ENCODE measurements at places on chromosomes 11 and 22. TPM values are rescaled to one million over a fixed set of nuclear protein-coding genes. Genes with fewer than 3 reads are reported as not detected.

The CD6 gene
- total RNA-seq: not detected

The GALNT18 gene
- 15.6 TPM for total RNA-seq

The KRTAP5-9 gene
- not detected for total RNA-seq

The SERPIND1 gene
- not detected for total RNA-seq

The CSF2RB gene
- total RNA-seq: under 0.01 TPM

The CCDC87 gene
- total RNA-seq: 0.35 TPM

The POU2AF2 gene
- total RNA-seq: not detected

The MB gene
- not detected for total RNA-seq

The SMC1B gene
- total RNA-seq: not detected

The LYVE1 gene
- total RNA-seq: 0.05 TPM

The CYB5R2 gene
- total RNA-seq: 4.0 TPM

The CARD18 gene
- total RNA-seq: not detected

The EMID1 gene
- 0.35 TPM for total RNA-seq

The NCAPD3 gene
- total RNA-seq: 6.9 TPM

The OR5P2 gene
- 0.10 TPM for total RNA-seq

The L3MBTL2 gene
- total RNA-seq: 15.3 TPM

The RGL4 gene
- not detected for total RNA-seq

The SHANK3 gene
- 1.7 TPM for total RNA-seq

All from renal cortical epithelial cell (primary cell).